ENCODE measurements at places on chromosomes 6 and 20. TPM values are rescaled to one million over a fixed set of nuclear protein-coding genes. Genes with fewer than 3 reads are reported as not detected.

GRCh38 chr6:69813508-69813907 lies 16.7 kb upstream of the LMBRD1 start:
- peak overlapping the region; percentile 69 for H3K27ac ChIP-seq
- no peak overlapping the region for H3K4me3 ChIP-seq
- no peak for DNase-seq
- peaks cover 3% of the 10 kb centered on the region for H3K27me3 ChIP-seq

DNA sequence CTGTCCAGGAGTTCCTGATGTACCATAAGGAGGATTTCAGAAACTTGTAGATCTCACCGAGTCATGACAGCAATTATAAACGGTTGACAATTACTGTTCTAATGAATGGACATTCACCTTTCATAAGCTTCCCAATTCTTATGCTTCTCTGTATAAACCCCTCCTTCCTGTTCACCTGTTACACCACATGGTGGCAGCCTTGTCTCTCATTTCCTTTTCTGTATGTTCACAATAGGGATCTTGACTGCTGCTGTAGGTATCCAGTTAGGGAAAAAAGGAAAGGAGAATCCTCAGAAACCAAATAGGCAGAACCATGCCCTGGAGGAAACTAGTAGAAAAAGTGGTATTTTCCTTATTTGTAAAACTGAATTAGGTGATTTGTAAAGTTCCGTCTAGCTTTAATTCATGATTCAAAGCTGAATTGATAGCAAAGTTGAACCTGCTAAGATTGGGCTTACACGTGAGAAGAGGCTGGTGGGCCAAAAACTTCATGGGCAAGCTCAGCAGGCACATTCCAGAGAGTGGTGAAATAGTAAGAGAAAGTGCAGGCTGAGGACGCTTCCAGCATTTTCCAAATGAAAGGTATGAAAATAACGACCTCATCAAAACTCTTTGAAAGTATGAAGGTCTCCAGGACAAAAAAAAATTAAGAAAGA lies 29.0 kb upstream of the TBPL1 start:
- no peaks in the 10 kb centered on the region for H3K36me3 ChIP-seq
- no peak overlapping the region for H3K27ac ChIP-seq
- peak; percentile 66 for DNase-seq
- H3K4me1 ChIP-seq = peaks cover 2% of the 10 kb centered on the region
- peaks cover 45% of the 10 kb centered on the region for H3K27me3 ChIP-seq
- no peak overlapping the region for H3K4me3 ChIP-seq

DNA sequence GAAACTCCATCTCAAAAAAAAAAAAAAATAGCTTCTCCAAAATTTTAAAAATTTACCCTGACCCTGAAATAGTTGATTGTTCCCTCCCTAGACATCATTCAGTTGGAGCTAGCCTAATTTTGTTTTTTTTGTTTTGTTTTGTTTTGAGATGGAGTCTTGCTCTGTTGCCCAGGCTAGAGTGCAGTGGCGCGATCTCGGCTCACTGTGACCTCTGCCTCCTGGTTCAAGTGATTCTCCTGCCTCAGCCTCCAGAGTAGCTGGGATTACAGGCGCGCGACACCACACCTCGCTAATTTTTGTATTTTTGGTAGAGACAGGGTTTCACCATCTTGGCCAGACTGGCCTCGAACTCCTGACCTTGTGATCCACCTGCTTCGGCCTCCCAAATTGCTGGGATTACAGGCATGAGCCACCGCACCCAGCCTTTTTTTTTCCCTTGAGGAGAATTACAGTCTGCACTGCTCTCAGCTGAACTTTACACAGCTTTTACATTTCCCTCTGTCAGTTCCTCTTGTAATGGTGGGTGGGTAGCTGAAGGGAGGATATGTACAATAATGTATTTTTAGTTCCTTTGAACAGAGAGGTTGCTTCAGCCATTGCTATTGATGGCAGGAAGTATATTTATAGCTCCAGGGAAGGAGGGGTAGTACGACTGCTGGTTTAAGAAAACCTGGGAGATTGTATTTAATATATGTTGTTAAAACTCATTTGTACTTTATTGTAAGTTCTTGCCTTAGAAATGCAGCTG lies 27.7 kb downstream of the PTPRA start:
- peaks cover 27% of the 10 kb centered on the region for H3K36me3 ChIP-seq
- H3K4me1 ChIP-seq = peaks cover 17% of the 10 kb centered on the region
- H3K4me3 ChIP-seq = no peak overlapping the region
- H3K27me3 ChIP-seq = no peaks in the 10 kb centered on the region
- H3K27ac ChIP-seq = no peak overlapping the region

GRCh38 chr6:156557251-156557910 lies 219.8 kb upstream of the ARID1B start:
- H3K36me3 ChIP-seq = peaks cover 1% of the 10 kb centered on the region
- H3K27me3 ChIP-seq = peaks cover 9% of the 10 kb centered on the region
- no peak for DNase-seq
- H3K4me1 ChIP-seq = no peaks in the 10 kb centered on the region
- no peak overlapping the region for H3K4me3 ChIP-seq
- no peak overlapping the region for H3K27ac ChIP-seq

GRCh38 chr6:118419448-118420394 lies 128.4 kb upstream of the PLN start:
- no peaks in the 10 kb centered on the region for H3K36me3 ChIP-seq
- no peak overlapping the region for H3K27ac ChIP-seq
- H3K27me3 ChIP-seq = no peaks in the 10 kb centered on the region
- no peak overlapping the region for H3K4me3 ChIP-seq
- H3K4me1 ChIP-seq = no peaks in the 10 kb centered on the region
- no peak for DNase-seq

- H3K36me3 ChIP-seq = peaks cover 8% of the 10 kb centered on the region
- H3K4me3 ChIP-seq = no peak overlapping the region
Measured at GRCh38 chr6:127343809-127344659, 625 bp upstream of the ECHDC1 start.

DNA sequence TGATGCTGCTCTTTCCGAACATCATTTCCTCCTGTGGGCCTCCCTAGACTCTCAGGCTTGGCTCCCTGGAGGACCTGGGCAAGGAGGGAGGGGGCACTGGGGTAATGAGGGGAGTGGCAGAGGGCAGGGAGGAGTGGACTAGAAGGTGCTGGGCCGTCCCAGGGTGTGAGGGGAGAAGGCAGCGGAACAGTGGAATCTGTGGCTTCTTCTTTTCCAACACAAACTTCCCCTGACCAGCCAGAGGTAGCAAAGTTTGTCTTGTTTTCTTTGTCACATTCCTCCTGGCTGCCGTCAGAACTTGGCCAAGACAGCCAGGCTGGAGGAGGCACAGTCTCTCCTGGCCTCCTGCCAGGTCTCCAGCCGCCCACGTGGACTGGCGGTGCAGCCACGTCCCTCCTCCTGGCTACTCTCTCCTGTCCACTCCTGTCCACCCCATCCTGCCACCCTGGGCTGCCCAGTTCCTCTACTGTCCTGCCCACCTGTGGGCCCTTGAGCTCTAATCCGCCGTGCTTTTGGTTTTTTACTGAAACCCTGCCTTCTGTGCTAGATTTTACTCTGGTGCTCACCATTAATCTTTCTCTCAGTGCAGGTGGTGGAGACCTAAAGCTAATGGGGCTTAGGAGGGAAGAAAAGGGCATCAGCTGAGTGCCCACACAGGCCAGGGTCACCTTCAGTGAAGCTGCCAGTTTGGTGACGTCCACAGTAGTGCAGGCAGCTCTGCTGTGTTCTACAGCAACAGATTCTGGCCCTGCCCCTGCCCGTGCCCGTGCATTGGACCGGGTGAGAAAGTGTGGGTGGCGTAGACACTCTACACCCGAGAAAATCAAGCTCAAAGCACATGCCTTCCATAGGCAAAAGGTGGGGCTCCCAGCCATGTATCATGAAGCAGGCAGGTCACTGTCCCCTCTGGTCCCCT lies 2.8 kb upstream of the CDSN start:
- H3K27me3 ChIP-seq = peaks cover 14% of the 10 kb centered on the region
- no peaks in the 10 kb centered on the region for H3K4me1 ChIP-seq
- no peak overlapping the region for H3K27ac ChIP-seq
- H3K36me3 ChIP-seq = no peaks in the 10 kb centered on the region

DNA sequence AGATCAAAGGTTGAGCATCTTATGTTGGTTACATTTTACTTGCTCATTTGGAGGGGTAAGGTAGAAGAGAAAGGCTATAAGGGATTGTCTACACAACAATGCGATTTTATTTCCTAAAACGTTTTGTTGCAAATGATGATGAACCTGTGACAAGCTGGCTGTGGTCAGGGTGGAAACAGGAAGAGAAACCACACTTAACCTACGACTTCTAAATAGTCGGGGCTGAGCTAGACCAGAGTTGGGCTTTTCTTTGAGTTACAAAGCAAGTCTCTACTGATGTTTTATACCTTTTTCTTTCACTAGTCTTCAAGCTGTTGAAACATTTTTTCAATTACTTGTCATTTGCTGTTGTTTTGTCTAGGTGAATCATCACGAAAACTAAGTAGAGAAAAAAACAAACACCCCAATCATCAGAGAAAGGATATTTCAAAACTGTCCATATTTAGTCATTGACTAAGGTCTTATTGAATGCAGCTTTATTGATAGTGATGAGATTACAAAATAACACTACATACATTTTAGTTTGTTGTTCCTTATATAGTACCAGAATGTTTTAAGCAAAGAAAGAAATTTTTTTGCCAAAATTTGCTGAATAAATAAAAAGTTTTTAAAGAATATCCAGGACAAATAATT lies 18.0 kb downstream of the KLHL31 start:
- H3K27me3 ChIP-seq = peaks cover 6% of the 10 kb centered on the region
- peak overlapping the region; percentile 52 for H3K4me3 ChIP-seq
- H3K27ac ChIP-seq = peak overlapping the region; percentile 97
- peaks cover 49% of the 10 kb centered on the region for H3K4me1 ChIP-seq
- DNase-seq = peak; percentile 83

Gene ELOVL2
- not detected for total RNA-seq

Gene MOXD1
- total RNA-seq = 0.45 TPM

Gene RAMACL
- total RNA-seq = 0.14 TPM

Gene IP6K3
- total RNA-seq = not detected

Gene FAM184A
- total RNA-seq = 6.0 TPM

Measured in activated CD8-positive, alpha-beta memory T cell treated with anti-CD3 and anti-CD28 coated beads, Interleukin-2, amount 10 ng/mL, durations not matched to agents 7 days and 5 days (primary cell).